ENCODE measurements at places on chromosomes 2 and 18.

DNA sequence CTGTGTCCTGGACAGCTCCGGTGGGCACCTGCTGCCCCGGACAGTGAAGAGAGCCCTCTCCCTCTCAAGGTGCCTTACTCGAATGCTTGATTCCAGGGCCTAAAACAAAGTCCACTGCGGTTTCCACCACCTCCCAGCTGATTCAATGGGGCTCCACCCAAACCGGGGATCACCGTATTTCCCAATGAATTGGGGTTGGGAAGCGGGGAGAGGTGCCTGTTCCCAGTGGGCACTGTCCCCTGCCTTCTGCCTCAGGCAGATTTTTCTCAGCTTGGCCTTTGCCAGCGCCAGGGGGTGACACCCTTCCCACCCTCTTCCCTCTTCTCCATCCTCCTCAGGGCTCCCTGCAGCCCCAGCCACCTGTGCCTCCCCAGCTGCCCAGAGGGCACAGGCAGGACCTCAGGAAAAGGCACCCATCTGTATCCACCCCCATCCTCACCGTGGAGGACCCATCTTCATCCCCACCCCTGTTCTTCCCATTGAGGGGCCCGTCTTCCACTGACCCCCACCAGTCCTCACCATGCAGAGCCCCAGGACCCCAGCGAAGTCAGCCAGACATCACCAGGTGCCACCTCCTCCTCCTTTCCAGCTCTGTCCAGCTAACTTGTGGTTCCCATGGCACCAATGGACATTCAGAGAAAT lies 66.7 kb upstream of the HPCAL1 start:
- DNase-seq, result no peak

GRCh38 chr18:44958455-44958854 lies 277.8 kb downstream of the SETBP1 start:
- no peak for DNase-seq

GRCh38 chr2:86002375-86002774 lies 103.3 kb downstream of the POLR1A start:
- no peak for DNase-seq

DNA sequence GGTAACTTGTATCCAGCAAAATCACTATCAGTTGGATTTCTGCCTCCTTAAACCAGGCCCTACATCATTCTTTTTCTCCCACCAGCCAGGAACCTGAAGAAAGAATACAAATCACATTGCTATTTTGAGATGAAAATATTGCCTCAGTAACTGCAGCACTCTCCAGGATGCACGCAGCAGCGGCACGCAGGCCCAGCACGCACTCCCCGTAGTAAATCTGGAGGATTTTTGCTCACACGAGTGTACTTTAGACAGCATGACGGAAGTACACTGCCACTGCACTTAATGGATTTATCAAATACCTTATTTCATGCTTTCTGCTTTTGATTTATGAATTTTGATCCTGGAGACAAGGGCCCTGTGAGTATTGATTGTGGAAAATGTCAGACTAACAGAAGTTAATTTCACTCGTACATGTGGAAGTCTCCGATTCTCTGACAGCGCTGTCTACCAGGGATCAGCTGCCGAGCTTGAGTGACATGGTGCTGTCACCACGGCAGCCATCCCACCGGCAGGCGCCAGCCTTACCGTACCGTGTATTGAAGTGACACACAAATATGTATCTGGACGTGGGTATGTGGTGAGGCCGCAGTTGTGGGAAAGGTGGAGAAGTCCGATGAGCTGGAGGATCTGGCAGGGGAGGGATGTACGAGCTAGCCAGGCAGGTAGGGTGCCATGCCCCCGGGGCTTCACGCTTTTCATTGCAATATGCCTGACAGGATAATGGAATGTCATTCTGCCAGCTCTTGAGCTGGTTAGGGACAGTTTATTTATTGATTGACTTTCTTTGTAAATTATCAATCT lies 863.7 kb downstream of the GALR1 start:
- DNase-seq, result no peak

DNA sequence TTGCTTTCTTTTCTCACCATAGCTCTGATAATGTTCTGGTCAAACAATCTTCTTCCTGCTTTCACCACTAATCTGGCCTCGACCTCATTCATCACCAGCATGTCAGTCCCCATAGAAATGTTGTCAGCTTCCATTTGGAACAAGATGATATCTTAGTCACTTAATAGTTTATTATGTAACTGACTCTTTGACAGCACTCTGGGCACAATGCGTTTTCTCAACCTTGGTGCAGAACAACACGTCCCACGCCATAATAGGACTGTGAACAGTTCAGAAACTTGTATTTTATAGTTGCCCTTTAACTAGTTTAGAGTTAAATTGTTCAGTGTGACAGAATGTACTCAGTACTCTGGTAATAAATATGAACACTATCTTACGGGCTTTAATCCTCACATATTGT lies 106.0 kb downstream of the MC4R start:
- DNase-seq, result no peak

- no peak for DNase-seq
These were observed 188.6 kb downstream of the LRP1B start for GRCh38 chr2:141942006-141942789.

DNA sequence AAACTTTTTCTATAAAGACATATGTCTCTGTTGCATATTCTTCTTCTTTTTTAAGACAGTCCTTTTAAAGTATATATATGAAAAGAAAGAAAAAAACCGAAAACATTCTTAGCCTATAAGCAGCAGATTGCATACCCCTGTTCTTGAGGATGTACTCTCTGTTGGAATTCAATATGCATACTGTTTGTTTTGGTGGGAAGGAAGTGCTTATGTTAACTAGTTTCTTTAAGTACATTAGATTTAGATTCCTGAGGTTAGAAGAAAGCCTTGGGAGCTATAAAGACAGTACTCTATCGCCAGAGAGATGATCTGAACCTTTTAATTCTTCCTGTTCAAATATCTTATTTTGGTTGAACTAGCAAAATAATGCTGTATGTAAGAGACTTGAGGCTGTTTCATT lies 46.8 kb upstream of the TBR1 start:
- DNase-seq, result no peak

All from astrocyte of the cerebellum (primary cell).